Stimulated activated CD8-positive, alpha-beta memory T cell treated with anti-CD3 and anti-CD28 coated beads, Interleukin-15, amount 100 ng/mL, for 4 hours (primary cell): ENCODE measurements at places on chromosomes 4 and X.
A peak's percentile ranks its signal among the peaks of the same experiment; 100 is the strongest.

DNA sequence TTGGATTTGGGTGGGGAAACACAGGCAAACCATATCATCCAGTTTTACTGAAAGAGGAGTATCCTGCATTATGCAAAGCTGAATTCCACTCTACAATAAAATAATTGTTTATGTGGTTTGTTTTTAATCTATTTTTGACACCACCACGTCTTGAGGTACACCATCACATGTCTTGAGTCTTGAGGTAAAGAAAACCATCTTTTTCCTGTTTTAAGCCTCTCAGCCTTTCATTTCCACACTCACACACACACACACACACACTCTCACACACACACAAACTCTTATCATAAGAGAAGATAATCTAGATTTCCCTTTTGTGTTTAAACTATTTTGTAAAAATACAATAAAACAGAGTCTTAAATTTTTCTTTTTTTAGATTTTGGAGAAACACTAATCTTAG lies 32.0 kb downstream of the SPIN3 start:
- DNase-seq = no peak

- no peak for DNase-seq
These were observed 18.9 kb downstream of the RPS4X start for GRCh38 chrX:72258174-72258573.

DNA sequence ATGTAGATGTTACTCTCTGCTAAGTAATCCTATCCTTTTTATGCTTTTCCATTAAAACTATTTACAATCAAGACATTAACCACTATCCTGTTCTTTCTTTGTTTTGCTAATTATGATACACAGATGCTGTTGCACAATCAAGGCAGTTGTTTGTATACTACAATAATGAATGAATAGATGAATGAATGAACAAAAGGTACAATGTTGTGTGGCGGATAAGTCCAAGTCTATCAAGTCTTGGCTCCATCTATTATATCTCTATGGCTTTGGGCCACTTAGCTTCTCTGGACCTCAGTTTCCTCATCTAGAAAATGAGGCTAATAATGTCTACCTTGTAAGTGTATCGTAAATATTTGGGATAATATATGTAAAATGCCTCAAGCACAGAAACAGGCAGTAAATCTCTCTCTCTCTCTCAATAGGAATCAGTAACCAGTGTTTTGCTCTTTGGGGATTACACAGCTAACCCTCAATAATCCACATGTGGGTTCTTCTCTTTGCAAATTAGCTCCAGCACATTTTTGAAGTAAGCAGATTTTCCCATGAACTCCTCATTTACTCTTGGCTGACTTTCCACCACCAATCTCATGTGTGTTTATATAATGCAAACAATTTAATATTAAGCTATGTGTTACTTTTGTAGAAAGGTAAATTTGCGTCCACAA lies 27.8 kb upstream of the TSPAN5 start:
- no peak for DNase-seq

DNA sequence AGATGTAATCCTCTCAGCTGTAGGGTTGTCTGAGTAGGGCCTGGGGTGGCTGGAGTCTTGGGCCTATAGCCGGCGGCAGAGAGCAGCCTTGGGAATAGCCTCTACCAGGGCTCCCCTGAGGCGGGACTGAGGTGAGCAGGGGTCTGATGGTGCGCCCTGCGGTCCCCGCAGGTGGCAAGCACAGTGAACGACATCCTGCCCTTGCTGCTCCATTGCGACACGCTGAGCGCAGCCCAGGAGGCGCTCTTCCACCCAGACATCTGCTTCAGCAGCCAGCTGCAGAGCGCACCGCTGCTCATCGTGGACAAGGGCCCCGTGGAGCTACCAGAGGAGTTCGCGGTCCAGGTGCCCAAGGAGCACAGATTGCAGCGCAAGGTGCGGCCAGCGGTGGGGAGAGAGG lies 317.0 kb downstream of the ADGRL3 start:
- no peak for DNase-seq

- DNase-seq = no peak
These were observed 9.5 kb downstream of the LGI2 start for GRCh38 chr4:25021216-25021615.

DNA sequence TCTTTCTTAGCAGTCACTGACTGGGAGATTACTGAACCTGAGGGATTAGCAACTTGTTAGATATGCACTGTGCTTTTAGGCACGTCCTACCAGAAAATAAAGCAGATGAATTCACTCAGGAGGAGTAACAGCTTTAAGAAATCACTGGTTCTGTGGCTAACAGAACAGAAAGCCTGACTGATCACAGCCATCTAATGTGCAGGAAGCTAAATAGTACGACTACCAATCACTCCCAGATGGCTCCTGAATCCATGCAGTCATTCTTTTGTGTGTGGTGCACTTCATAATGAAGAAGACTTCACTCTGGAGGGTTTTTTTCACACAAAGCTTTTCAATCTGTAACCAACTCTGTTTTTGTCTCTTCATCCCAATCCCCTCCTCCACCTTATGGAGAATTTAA lies 305.3 kb upstream of the INTU start:
- no peak for DNase-seq

- no peak for DNase-seq
These were observed 605.6 kb upstream of the BOD1L1 start for GRCh38 chr4:14233126-14233525.

DNA sequence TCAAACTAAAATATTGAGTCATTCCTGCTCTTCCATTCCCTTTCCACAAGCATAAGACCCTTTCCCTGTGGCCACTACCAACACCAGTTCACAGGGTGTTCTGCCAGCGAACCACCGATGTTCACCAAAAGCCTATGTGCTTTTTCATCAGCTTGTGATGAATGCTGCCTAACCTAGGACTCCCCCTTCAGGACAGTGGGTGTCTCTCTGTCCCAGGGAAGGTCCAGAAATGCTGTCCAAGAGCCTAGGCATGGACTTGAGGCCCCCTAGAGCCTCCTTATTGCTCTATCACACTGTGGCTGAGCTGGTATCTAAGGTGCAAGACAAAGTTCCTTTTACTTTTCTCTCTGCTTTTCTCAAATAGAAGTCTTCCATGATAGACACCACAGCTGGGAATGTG lies 1015.6 kb downstream of the PCDH19 start:
- DNase-seq = no peak

- DNase-seq = no peak
These were observed 1312.1 kb downstream of the ADGRL3 start for GRCh38 chr4:62512271-62512670.

DNA sequence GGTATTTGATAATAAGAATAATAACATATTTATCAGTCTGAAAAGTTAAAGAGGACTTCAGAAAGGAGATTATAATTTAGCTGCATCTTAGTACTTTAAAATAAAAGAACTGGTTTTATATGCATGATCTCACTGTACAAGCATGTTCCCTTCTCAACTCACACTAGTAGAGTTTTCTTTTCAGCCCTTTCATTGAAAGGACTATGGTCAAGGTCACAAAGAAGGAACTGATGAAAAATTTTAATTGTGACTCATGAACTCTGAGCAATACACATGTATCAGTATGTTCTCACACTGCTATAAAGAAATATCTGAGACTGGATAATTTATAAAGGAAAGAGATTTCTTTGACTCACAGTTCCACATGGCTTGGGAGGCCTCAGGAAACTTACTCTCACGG lies 73.7 kb upstream of the NDST4 start:
- no peak for DNase-seq

DNA sequence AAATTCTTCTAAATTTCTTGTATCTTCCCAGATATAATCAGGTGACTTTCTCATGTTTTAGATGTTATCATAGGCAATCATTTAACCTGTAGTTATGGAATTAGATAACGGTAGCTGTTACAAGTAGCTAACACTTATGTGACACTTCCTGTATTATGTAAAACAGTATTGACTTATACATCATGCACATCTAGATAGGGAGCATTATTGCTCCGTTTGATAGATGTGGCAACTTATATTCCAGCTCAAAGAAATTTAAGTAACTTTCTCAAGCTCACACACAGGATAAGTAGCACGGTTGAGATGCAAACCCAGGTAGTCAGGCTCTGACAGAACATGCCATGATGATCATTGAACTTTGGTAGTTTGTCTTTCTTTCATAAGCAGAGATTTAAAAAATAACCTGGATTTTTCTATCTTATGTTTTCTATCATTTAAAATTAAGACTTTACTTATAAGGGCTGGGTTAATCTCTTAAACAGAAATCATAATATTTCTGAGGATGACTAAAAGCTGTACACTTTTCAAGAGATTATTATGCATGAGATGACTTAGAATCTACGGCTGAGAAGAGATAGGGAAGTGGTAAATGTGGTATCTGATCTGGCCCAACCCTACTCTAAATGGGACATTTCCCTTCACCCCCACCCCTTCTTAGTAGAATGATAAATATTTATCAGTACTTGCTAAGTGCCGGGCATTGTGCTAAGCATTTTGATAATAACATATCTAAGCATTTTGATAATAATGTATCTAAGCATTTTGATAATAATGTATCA lies 69.1 kb upstream of the HPGD start:
- DNase-seq = no peak

DNA sequence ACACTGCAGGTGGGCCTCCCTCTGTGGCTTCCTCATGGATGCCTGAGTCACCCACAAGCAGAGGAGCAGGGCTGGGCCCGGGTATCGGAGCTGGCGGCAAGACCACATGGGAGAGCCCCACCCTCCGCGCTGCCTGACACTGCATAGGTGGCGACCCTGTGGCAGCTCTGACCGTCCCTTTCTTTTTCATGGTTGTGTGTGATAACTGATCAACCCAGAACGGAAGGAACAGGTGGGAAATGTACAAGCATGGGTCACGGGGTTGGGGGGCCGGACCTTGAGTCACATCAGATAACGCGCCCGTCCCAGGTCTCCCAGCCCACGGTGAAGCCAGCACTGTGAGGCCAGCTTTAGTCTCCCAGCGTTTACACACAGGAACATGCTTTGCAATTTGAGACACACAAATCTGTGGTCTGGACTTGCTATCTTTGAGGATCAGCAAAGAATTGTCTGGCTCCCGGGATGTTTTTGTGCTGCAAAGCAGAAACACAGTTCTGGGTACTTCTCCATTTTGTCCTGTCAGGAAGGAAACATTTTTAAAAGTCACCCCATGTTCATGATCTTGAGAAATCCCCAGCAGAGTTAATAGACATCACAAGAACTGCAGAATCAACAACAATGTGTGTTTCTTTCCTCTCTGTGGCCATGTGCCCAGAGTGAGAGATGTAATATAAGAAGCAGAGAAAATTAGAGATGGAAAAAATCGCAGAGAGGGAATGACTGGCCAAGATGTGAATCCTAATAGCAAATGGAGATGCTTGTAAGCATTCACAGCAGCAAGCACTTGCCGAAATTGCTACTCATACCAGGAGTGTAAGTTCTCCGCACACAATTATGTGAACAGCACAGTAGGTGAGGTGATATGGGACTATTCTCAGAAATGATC lies 70.1 kb upstream of the CBR4 start:
- no peak for DNase-seq

- no peak for DNase-seq
These were observed 32.4 kb upstream of the MYOZ2 start for GRCh38 chr4:119103263-119103662.

DNA sequence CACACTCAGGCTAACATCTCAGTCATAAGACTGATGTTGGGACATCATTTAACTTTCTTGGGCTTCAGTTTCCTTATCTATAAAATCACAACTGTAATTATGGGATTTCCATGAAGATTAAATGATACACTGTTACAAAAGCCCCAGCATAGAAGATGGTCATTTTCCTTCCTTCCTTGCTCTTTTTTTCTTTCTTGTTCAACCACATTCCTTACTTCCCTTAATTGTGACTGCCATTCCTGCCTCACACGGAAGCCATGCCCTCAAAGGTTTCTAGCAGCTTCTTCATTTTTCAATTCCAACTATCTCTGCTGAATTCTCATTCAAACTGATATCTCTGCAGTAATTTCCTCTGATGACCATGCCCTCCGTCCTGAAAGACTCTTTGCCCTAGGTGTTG lies 311.8 kb downstream of the PPP3CA start:
- no peak for DNase-seq

DNA sequence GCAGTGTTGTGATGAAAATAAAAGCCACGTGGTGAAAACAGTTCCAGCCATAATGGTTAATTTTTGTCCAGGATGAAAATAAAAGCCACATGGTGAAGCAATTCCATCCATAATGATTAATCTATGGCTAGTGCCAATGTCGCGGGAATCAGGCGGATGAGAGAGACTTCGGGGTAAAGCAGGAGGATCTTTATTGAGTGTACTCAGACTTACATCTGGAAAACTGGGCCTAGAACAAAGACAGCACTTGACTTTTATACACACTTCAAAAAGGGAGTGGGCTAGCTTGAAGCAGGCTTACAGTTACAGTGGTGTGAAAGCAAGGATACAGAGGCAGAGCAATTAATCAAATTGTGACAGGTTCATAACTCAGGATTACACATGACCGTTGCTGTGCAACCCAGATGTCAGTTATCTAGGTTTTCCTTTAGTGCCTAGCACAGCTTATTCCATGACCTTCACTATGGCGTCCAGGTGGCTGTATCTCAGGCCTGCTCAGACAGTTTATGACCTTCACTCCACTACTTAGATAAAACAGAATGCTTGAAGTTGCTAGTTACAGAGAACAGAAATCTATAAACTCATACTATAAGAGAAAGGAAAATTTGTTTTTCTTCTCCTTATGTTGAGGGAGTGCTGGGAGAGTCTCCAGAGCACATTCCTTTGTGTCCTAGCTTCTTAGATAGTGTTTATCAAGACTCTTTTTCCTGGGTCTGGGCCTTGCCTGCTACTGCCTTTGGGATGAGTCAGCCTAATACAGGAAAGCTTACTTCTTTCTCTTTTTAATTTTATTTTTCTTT lies 5.9 kb upstream of the PLA2G12A start:
- DNase-seq = no peak

DNA sequence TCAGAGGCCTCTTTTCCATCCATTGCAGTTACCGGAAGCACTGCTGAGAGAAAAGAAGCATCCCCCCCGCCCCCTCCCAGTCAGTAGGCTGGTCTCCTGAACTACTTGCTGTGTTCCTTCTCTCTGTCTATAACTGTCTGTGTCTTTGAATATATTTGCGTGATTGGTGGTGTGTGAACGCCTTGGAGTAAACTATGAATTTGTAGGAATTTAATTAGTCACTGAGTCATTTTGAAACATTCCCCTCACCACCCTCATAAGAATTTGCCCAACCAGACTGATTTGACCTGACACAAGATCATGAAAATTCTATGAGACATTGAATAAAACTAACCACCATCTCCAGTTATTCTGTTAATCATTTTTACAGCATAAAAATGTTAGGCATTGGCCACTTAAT lies 6.7 kb upstream of the NXF3 start:
- DNase-seq = no peak

GRCh38 chr4:23022032-23022431 lies 329.3 kb downstream of the GBA3 start:
- no peak for DNase-seq

DNA sequence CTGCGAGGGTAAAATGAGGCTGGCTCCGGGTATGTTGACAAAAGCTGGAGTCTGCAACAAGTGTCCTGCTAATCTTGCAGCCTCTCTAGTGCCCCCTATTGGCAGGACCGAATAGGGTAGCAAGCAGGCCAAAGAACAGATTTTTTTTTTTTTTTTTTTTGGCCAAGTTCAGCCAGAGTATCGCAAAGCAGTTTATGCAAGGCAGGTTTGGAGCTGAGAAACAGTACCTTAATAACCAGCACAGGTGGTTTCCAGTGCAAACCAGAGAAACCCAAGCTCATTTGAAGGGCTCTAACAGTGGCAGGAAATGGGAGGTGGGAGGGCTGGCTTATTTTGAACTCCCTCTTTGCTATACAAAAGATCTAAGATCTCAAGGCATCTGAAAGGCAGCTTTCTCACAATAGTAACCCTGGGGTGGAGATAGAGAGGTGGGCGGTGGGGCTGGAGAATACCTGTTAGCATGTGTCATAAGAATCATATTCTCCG lies 38.2 kb upstream of the OCIAD2 start:
- peak; percentile 17 for DNase-seq
